ENCODE measurements at places on chromosomes 7 and 10.
A peak's percentile ranks its signal among the peaks of the same experiment; 100 is the strongest.

- peak; percentile 63 for DNase-seq
These were observed 25.8 kb upstream of the TMEM120A start for GRCh38 chr7:76020031-76020714.

DNA sequence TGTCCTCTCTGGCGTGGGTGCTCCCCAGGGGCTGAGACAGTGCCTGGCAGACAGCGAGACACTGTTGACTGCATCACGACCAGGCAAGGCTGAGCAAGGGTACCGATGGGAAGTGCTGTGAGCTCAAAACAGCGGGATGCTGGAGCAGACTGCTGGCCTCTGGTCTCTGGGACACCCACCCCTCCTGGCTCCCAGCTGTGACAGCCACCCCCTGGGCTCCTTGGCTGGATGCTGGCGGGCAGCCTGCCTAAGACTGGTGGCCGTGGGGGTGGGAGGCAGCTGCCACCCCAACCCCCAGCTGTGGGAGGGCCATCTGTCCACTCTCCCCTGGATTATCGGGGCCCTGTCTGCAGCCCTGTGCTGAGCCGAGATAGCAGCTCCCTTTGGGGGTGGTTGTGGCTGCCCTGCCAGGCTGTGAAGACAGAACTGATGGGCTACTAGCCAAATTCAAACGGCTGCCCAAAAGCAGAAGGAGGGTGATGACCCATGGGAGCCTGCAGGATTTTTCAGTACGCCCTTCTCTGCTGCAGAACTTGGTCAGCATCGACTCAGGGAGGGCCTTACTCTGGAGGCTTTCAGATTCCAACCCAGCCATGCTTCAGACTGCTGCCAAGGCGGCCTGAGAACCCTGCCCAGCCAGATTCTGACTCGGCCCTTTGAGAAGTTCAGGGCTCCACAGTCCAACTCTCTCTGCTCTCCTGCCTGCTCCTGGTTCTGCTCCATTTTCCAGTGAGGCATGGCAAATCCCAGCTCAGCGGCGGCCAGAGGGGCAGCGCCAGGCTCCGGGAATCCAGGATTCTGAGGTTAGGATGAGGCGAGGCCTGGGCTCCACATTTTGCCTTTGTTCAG is 125.3 kb downstream of the NEURL1 start:
- DNase-seq, result no peak

GRCh38 chr7:88037050-88037449 is 103.0 kb downstream of the ADAM22 start:
- no peak for DNase-seq

DNA sequence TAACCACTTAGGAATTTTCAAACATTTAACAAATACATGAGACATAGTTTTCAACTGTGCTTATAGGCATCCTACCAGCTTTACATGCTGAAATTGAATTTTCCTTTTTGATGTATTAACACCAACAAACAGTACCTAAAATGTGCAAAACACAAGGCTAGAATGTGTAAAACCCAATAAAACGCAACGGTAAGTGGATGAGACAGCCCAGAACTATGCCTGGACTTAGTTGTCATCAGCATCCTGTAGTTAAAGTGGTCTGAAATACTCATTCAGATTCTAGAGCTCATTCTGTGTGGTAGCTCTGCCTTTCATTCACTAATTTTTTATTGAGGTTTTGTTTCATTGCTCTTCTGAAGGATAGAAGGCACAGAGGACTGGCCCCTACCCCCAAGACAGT is 137.1 kb downstream of the BMPER start:
- no peak for DNase-seq

- no peak for DNase-seq
These were observed 811 bp downstream of the CDK5 start for GRCh38 chr7:151056666-151057505.

GRCh38 chr7:45066409-45066808 is 22.4 kb downstream of the NACAD start:
- DNase-seq, result no peak

DNA sequence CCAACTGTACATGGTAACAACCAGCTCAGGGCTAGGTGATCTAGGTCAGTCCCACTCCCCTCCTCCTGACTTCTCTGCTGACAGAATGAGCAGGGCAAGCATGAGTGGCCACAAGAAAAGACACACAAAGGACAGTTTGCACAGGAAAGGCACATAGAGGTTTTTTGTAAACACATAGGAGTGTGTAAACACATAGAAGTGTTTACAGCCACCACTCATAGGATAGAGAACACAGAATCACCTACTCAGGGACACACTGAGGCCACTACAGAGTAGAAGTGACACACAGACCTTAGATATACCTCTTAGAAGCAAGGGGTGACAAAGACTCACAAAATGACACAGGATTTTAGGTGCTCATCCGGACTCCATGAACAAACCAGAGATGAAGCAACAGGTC is 19.0 kb downstream of the NUDCD3 start:
- no peak for DNase-seq

GRCh38 chr7:95493247-95493646 is 7.5 kb downstream of the ASB4 start:
- DNase-seq, result peak; percentile 50

DNA sequence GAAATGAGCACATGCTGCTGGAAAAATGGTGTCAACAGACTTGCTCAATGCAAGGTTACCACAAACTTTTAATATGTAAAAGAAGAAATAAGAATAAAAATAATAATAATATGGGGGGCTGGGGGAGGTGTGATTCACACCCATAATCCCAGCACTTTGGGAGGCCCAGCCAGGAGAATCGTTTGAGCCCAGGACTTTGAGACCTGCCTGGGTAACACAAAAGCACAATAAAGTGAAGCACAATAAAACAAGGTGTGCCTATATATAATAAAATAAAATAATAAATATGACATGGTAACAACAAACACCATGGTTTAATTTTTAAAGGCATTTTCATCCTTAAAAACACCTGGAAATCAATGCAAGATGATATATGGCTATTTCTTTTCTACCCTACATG is 25.1 kb downstream of the EIF3A start:
- no peak for DNase-seq

DNA sequence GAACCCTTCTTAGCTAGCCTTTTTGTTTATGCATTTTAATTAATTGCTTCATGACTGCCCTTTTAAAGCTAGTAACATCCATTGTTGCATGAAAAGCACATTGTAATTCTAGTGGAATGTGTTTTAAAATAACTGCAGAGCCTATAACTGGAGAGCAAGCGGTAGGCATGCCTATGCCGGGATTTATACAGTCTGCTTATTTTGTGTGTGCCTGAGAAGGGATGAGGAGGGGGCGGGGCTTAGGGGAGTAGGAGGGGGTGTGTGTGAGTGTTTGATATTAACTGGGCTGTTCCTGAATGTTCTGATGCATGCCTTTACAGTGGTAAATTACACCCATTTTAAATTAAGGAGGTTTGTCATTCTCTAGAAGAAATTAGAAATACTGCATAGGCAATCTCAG is 208.1 kb downstream of the TCF7L2 start:
- DNase-seq, result peak; percentile 68

- DNase-seq, result no peak
These were observed 158.6 kb upstream of the TCF7L2 start for GRCh38 chr10:112791447-112791846.

DNA sequence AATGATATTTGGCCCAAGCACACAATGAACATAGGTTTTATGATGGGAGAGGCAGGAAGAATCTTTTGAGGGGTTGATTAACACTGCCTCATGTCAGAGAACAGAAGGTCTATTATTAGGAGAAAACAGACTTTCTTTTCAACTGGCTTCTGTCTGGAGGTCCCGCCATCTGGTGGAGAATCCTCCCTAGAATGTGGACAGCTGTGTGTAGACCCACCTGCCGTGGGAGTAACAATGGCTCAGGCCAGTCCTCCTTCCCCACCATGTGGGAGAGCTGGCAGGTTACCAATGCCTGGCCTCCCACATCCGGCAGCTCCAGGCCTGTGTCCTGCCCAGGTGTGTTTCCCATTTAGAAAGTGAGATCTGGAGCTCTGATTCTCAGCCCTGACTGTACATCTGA is 70.4 kb upstream of the AOAH start:
- no peak for DNase-seq

- peak; percentile 5 for DNase-seq
These were observed 743 bp downstream of the ADAP1 start for GRCh38 chr7:953547-954327.

GRCh38 chr10:87630171-87630570 is 29.5 kb upstream of the PAPSS2 start:
- DNase-seq, result no peak

DNA sequence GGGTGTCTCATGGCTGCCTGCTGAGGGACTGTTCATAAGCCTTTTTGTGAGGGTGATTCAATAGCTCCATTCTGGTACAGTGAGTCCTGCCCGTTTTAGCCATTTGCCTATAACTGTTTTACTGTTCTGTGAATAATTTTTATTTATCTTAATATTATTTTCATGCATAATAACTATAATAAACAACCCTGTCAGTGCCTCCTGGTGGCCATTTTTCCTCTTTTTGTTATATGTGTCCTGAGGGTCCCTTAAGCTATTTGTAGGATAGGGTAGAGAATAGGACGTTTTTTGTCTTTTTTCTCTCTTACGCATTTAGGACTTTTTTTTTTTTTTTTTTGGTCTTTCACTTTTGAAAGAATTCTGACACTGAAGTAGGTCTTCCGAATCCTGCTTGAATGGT is 2.9 kb downstream of the C1QL3 start:
- DNase-seq, result no peak
